Spleen (tissue), 13 donors: ENCODE measurements at places on chromosomes 3 and 15.

DNA sequence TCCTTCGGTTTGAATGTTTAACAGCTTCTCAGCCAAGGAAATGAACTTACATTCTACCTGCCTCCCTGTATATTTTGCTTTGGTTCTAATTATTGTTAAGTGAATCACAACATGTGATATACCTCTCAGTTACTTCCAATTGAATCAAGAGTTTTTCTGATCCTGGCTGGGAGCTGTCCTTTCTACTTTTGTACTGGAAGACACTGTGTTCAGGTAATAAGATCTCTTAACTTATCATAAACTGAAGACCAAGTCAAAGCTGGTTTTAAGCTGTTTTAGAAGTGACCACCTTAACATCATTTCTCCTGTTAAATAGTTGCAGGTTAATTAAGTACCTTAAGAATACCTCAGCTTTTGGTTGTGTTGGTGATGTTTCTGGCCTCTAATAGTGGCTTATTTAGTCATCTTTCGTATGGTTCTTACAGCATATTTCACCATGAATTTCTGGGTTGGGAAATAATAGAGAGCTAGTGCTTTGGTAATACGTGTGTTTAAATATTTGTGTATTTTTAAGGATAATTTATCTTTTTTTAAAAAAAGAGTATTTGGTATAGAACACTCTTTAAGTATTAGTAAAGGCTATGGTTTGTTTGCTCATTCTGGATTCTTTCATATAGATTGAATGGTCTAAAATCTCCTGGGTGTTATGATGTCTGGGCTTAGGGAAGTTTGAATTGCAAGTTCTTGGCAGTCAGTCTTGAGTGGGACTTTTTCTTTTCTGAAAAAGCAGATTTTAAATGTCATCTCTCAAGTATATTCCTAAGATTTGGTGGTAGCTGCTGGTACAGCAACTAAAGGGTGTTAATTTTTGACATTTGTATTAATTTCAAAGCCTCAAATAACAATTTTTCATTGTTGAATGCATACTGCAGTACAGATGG lies 1.6 kb downstream of the RAB8B start:
- H3K4me1 ChIP-seq = peaks cover 63% of the 10 kb centered on the region
- H3K36me3 ChIP-seq = no peaks in the 10 kb centered on the region
- H3K27ac ChIP-seq = peak overlapping the region; percentile 97
- H3K4me3 ChIP-seq = peak overlapping the region; percentile 81
- DNase-seq = no peak

- H3K27me3 ChIP-seq = no peaks in the 10 kb centered on the region
- H3K4me1 ChIP-seq = no peaks in the 10 kb centered on the region
- H3K27ac ChIP-seq = no peak overlapping the region
These were observed 105.5 kb downstream of the ATG7 start for GRCh38 chr3:11377719-11378118.

DNA sequence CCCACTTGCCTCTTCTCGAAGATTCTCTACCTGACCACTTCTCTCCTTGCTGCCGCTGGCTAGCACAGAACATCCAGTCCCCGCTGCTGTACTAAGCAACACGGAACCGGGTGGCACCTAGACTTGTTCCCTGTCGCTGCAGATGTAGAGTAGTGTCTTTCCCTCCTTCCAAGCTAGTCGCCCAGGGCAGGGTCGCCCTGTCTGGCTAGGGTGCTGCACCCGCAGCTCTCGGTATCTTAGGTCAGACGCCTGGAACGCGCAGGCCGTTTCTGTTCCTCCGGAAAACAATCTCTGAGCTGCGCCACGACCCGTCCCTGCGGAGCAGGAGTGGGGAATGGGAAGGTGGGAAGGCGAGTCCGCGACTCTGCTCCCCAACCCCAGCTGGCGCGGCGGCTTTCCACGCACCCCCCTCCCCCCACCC lies 758 bp upstream of the SNX33 start:
- peaks cover 63% of the 10 kb centered on the region for H3K4me1 ChIP-seq
- DNase-seq = no peak
- H3K4me3 ChIP-seq = peak overlapping the region; percentile 74
- H3K36me3 ChIP-seq = no peaks in the 10 kb centered on the region

DNA sequence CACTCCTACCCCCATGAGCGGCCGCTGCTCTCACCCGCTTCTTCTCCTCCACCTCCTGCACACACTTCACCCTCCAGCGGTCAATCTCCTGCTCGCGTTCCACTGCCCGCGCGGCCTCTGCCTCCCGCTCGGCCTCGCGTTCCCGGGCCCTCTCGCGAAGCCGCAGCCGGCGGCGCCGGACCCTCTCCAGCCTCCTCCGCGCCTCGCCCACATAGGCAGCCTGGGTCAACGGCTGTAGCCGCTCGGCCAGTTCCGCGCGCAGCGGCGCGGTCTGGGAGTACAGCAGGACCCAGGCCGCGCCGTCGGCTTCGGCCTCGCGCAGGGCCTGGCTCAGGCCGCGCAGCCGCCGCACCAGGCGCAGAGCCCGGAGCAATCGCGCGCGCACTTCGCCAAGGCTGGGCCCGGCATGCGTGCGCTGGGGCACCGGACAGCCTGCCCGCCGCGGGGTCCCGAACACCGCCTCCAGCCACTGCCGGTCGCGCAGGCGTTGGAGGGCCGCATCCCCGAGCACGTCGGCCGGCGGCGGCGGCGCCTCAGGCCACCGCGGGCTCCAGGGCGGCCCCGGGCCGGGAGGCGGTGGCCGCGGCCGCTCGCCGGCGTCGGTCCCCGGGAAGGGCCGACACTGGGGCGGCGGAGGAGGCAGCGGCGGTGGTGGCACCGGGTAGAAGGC lies 595 bp downstream of the PDCD7 start:
- peak overlapping the region; percentile 96 for H3K4me3 ChIP-seq
- peak; percentile 87 for DNase-seq
- H3K27ac ChIP-seq = peak overlapping the region; percentile 83

DNA sequence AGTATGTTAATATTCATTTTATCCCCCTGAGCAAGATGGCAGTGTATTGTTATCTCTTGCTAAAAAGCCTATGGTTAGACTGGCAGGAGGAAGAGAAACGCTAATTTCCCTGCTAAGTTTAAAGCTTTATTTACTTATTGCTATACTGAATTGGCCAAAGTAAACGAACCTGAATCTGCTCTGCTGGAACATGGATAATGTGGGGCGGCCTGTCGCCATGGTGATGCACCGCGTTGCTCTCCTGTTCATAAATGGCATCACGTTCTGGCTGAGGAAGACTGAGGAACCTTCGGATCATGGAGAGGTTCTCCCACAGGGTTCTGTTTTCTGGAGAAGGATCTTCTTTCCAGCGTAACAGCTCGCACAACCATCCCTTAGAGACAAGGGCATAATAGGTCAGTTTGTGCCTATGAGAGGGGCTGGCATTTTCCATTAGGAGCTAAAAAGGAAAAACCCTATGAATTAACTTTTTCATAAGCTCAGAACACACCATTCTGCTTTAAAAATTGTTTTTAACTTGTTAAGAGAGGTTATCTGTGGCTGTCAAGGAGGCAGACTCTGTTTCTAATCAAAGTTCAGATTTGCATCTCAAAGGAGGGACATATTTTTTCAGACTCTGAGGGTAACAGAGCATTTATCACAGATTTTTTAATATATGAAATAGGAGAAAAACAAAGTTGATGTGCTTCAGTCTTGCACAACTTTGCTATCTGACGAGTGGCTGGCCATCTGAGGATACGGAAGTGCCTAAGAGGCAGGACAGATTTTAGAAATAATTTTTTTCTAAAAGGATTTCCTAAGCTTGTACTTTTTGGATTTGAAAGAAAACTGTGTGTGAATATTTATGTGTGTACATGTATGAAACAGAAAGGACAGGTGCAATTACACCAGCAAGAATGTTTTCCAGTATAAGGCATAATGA lies 73.1 kb downstream of the SATB1 start:
- H3K4me3 ChIP-seq = no peak overlapping the region
- no peaks in the 10 kb centered on the region for H3K4me1 ChIP-seq
- peak overlapping the region; percentile 62 for H3K27ac ChIP-seq
- H3K27me3 ChIP-seq = no peaks in the 10 kb centered on the region

DNA sequence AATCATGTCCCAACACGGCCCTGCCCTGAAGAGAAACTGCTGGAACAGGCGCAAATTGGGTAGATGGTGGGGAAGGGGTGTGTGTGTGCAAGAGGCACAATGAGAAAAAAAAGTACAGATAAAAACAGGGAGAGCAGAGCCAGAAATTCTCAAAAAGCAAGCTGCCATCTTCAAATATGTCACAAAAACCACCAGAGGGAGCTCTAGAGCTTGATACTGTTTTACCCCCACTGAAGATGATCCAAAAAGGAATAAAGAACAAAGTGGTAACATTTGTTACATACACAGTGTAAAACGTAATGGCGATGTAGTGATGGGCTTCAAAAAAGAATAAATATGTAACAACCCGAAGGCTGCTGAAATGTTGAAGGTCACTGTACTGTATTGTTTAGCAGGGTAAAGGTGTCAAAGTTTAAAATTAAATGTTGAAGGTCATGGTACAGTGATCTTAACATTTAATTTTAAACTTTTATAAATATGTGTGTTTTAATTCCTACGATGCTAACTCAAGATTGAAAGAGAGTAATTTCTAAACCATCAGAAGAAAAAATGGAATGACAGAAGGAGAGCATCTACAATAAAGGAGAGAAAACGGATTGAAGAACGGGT lies 6.0 kb downstream of the SNRPA1 start:
- no peak overlapping the region for H3K4me3 ChIP-seq
- DNase-seq = no peak
- H3K36me3 ChIP-seq = peaks cover 36% of the 10 kb centered on the region
- H3K27ac ChIP-seq = peak overlapping the region; percentile 13
- peaks cover 31% of the 10 kb centered on the region for H3K4me1 ChIP-seq

DNA sequence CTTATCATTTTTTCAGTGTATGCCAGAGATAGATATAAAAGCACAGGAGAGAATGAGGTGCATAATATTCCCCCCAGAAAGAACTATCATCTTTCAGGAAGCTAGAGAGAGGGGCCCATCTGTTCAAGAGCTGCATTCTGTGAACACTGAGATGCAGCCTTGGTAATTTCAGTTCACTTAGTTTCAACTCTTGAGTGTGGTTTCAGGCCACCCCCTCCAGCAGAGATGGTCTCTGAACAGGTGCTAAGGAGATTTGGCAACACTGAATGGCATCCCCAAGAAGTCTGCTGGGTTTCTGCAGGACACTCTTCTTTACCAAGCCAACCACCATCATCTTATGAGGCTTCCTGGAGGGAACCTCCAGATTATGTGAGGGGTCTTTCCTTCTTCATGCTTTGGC lies 30.4 kb upstream of the LIMD1 start:
- H3K4me1 ChIP-seq = peaks cover 62% of the 10 kb centered on the region
- H3K27ac ChIP-seq = no peak overlapping the region
- no peaks in the 10 kb centered on the region for H3K36me3 ChIP-seq
- no peak for DNase-seq

- H3K36me3 ChIP-seq = no peaks in the 10 kb centered on the region
- peak overlapping the region; percentile 92 for H3K27ac ChIP-seq
- no peak overlapping the region for H3K4me3 ChIP-seq
- no peak for DNase-seq
- H3K27me3 ChIP-seq = no peaks in the 10 kb centered on the region
These were observed 20.1 kb downstream of the ZNF80 start for GRCh38 chr3:114217266-114217665.

DNA sequence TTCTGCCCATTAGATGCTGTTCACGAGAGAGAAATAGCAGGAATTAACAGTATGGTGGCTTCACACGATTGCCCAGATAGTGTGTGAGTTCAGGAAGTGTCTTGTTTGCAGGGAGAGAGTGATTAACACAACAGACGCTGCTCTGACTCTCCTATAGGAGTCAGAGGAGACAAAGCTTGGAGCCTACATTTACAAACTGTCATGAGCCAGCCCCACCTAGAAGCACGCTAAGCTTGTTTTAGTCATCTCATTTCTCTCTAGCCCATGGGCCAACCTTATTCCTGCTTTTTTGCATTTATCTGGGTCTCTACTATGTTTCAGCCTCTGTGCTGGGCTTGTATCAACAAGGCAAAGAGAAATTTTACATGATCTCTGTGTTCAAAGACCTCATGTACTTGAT lies 128.3 kb upstream of the BFSP2 start:
- H3K4me1 ChIP-seq = no peaks in the 10 kb centered on the region
- H3K27ac ChIP-seq = no peak overlapping the region
- no peaks in the 10 kb centered on the region for H3K27me3 ChIP-seq
- no peak for DNase-seq

DNA sequence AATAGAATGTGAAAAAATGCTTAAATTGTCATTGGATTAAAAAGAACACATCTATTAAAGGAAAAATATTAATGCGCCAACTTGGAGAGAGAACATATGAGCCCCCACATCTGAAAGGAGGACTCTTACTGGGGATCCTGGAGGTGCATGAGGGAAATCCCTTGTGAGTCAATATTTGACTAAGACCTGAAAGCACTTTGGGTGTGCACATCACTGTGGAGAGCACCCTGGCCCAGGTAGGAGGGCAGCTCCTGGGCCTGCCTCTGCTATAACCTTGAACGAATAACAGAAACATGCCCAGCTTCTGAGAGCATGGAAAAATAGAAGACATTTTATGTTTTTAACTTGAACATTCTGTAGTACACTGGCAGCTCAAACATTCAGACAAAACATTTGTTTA lies 199.8 kb downstream of the GAP43 start:
- no peak overlapping the region for H3K27ac ChIP-seq
- H3K4me1 ChIP-seq = no peaks in the 10 kb centered on the region
- no peak for DNase-seq
- no peaks in the 10 kb centered on the region for H3K27me3 ChIP-seq
- H3K36me3 ChIP-seq = no peaks in the 10 kb centered on the region

- H3K4me3 ChIP-seq = no peak overlapping the region
- no peaks in the 10 kb centered on the region for H3K36me3 ChIP-seq
- no peaks in the 10 kb centered on the region for H3K27me3 ChIP-seq
- DNase-seq = no peak
- H3K4me1 ChIP-seq = no peaks in the 10 kb centered on the region
These were observed 10.9 kb upstream of the AADACL2 start for GRCh38 chr3:151722856-151723255.

GRCh38 chr15:71278989-71279756 lies 163.9 kb downstream of the THSD4 start:
- H3K4me3 ChIP-seq = no peak overlapping the region
- H3K27me3 ChIP-seq = no peaks in the 10 kb centered on the region
- no peaks in the 10 kb centered on the region for H3K36me3 ChIP-seq

DNA sequence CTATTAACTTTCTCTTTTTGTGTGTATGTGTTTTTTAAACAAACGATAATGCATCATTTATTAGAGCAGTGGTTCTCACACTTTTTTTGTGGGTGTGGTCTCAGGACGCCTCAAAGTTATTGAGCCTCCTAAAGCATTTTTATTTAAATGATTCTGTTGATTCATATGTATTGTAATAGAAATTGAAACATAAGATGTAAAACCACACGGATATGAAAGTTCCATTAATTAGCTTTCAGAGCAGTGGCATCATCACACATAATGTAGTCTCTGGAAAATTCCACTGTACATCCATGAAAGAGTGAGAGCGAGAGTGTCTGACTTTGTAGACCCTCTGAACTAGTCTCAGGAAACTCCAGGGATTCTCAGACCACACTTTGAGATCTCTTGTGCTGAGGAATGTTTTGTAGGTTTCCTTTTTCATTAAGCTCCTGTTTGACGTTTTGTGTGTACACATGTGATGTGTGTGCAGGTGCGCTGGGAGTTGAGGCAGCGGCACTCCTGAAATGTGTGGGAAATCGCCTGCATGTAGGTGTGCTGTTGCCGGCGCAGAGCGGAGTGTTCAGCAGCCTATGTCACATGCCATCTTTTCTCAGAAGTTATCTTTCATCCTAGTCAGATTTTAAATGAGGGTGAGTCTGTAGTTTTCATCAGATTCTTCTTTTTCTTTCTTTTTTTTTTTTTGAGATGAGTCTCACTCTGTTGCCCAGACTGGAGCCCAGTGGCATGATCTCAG lies 5.3 kb upstream of the TRAK1 start:
- H3K36me3 ChIP-seq = peaks cover 44% of the 10 kb centered on the region
- no peak overlapping the region for H3K27ac ChIP-seq
- no peak overlapping the region for H3K4me3 ChIP-seq
- peaks cover 85% of the 10 kb centered on the region for H3K4me1 ChIP-seq
